ENCODE measurements at places on chromosomes 12 and 14.

GRCh38 chr14:32939254-32940065 is 781 bp downstream of the NPAS3 start:
- peak; percentile 29 for DNase-seq

DNA sequence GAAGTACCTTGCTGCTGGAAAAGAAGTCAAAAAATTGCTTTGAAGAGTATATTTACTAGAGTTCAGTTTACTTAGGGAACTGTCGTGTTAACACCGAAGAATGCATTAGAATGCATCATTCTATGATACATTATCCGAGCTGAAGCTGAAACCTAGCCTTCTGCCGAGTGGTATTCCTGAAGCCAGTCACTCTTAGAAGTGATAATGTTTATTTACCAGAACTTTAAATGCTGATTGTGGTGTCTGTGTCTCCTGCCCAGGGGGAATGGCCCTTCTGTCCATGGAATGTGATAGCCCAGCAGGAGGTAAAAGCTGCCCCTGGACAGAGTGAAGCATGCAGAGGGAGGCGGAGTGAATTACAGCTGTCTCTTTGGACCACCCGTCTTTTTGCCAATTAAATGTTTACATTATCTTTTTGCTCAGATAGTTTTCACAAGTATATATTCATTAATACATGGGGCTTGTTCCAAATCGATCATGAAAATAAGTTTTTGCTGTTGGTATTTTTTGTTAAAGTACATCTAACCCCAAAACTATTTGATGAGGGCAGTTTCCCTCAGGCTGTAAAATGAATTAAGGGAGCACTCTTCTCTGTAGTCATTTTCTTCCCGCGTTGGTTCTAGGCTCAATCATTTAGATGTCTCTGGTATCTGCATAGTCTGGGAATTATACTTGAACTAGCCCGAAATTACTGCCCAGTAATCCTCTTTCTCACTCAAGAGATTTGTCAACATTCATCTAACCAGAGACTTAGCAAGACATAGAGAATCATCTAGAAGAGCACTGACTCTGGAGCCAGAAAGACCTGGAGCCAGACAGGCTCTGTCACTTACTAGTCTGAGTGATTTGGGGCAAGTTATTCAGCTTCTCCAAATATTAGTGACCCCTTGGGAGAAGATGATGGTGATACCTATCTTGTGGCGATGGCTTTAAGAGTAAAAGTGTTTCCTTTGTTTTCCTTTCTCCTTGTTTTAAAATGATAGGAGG is 147.6 kb downstream of the CRADD start:
- no peak for DNase-seq

- no peak for DNase-seq
Measured at GRCh38 chr12:43011383-43011926, 421.9 kb upstream of the PRICKLE1 start.

DNA sequence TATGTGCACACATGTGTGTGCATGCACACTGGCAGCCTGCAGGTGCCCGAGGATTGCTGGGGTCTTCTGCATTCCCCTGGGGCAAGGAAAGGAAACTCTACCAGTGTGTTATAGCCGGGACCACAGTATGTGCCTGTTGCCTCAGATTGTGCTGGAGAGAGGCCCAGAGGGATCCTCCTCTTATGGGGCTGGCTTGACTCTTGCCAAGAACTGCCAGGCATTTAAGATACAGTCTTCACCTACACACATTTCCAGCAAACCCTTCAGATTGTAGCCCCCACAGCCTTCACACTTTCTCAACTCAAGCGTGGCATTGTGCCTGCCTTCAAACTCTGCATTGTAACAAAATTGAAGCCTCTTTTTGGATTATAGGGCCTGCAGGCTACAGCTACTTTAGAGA is 176.7 kb upstream of the DYRK2 start:
- no peak for DNase-seq

DNA sequence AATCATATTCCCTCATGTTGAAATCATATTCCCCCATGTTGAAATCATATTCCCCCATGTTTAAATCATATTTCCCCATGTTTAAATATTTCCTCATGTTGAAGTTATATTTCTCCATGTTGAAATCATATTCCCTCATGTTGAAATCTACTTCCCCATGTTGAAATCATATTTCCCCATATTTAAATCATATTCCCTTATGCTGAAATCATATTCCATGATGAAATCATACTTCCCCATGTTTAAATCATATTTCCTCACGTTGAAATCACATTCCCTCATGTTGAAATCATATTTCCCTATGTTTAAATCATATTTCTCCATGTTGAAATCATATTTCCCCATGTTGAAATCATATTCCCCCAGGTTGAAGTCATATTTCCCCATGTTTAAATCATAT is 34.6 kb upstream of the ADGRD1 start:
- no peak for DNase-seq

DNA sequence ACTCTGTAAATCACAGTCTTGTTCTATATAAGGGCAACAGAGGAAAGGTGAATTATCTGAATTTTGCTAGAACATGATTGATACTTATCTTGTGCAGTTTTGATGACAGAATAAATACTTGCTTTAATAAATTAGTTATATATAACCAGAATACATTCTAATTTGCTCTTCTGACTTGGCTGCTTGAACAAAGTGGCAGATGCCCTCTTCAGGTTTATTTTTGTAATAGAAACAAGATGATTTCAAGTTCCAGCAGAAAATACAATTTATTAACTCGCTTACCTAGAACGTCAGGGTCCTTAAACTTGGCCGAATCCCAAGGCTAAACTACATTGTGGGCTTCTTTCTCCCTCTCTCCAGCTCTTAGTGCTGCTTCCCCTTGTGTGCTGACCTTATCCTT is 57.6 kb upstream of the SSTR1 start:
- DNase-seq: peak; percentile 14

DNA sequence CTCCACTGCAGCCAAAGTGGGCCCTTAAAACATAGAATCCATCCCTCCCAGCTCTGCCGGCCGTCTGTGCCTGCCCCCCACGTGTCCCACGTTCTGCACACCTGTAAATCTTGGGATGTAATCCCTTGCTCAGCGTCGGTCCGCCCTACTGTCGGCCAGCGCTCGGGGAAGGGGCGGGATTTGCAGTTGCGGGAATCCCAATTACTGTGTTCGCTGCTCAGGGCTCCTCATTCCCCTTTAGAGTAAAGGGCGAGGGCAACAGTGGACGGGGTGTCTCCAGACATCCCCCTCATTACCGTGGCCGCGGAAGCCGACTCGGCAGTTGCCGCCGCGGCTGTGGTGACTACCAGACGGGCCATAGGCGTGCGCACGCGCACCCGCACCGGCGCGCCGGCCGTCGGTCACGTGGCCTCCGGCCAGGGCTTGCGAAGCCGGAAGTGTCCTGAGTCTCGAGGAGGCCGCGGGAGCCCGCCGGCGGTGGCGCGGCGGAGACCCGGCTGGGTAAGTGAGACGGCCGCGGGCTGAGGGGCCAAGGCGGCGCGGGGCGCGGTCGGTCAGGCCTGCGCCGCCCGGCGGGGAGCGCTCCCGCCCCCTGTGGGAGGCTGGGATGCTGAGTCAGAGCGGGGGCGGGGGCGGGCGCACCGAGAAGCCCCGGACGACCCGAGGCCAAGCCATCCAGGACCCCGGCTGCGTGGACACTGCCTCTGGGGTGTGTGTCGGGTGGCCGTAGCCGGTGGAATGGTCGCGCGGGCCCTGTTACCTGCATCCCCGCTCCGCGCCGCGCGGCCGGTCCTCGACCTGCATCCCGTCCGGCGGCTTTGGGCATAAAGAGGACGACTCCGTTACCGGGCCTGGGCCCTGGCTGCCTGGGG is at the start of gene TBK1:
TBK1 (plus strand) TSS at position 434 of the 872 bp plus-strand sequence. CDS start 3,751 bp downstream, outside the sequence.
- peak; percentile 92 for DNase-seq

GRCh38 chr14:75128596-75128990 is 1.7 kb upstream of the NEK9 start:
- DNase-seq: no peak

DNA sequence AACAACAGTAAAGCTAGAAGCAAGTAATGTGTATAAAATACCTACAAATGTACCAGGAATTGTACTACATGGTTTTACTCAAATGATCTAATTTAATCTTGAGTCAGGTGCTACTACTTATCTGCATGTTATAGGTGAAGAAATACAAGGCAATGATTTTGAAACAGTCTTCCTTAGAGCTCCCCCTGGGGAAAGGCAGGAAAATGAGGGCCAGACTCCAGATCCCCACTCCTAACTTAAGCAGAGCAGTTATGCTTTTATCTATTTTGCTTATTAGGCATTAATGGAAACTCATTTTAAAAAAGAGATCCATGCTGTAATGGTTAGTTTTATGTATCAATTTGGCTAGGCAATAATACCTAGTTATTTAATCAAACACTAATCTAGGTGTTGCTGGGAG is 109.3 kb upstream of the CPSF6 start:
- no peak for DNase-seq

GRCh38 chr12:29427964-29428363 is 47.0 kb upstream of the ERGIC2 start:
- DNase-seq: peak; percentile 88

- DNase-seq: no peak
Measured at GRCh38 chr14:63922696-63923421, 70.1 kb downstream of the SYNE2 start.

- no peak for DNase-seq
Measured at GRCh38 chr12:22285846-22286245, 48.7 kb downstream of the ST8SIA1 start.

GRCh38 chr12:98154850-98155249 is 360.5 kb upstream of the TMPO start:
- peak; percentile 22 for DNase-seq

- no peak for DNase-seq
Measured at GRCh38 chr12:131456301-131457027, 254.4 kb upstream of the SFSWAP start.

DNA sequence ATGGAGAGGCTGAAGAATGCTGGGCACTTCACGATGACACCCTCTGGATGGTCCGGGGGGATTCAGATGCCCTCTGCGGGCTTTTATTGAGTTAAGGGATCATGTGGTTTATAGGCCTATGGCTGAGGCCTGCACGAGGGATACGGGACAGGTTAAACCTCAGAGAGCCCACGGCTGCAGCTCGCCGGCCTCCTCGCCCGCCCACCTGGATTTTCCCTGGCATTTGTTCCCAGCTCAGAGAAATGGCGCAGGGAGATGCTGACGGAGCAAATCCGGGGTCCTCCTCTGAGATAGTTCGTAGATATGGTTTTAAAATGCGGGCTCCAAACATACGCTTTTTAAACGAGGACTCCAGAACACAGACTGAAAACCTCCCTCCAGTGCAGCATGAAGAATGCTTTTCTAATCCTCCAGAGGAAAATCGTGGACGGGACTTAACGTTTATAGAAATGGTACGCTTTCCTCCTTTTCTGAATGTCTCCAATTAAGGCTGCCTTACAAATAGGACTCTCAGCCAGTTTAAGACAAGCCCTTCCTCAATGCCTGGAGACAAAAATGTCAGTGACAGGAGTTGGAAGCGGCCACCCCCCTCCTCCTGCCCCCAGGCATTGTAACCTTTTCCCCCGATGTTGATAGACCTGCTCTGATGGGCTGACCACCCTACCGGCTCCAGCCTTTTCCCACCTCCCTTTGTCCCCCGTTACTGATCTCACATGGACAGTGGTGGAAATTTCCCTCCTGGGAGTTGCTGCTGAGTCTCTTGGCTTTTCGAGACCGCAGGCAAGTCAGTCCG is 16.6 kb downstream of the CCND2 start:
- no peak for DNase-seq

DNA sequence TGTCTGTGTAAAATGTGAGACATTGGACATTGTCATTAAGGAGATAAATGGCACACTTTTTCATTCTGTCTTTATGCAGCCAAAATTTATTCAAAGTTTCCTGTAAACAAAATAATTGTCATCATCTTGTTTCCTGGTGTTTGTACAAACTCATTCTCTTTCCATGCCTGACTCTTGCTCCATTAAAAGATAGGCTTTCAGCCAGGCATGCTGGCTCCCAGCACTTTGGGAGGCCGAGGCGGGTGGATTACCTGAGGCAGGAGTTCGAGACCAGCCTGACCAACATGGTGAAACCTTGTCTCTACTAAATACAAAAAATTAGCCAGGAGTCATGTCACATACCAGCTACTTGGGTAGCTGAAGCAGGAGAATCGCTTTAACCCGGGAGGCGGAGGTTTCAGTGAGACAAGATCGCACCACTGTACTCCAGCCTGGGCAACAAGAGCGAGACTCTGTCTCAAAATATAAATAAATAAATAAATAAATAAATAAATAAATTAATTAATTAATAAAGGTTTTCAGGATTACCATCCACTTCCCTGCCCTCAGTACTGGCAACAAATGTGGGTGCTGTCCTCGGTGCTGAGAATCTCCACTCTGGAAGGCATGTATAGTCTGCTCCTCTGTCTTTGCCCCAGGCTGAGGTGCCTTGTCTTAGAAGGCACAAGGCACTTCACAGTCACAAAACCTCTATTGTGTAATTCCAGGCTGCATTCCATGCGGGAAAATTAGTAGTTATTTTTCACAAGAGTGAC is 83.2 kb downstream of the PAH start:
- peak; percentile 21 for DNase-seq

DNA sequence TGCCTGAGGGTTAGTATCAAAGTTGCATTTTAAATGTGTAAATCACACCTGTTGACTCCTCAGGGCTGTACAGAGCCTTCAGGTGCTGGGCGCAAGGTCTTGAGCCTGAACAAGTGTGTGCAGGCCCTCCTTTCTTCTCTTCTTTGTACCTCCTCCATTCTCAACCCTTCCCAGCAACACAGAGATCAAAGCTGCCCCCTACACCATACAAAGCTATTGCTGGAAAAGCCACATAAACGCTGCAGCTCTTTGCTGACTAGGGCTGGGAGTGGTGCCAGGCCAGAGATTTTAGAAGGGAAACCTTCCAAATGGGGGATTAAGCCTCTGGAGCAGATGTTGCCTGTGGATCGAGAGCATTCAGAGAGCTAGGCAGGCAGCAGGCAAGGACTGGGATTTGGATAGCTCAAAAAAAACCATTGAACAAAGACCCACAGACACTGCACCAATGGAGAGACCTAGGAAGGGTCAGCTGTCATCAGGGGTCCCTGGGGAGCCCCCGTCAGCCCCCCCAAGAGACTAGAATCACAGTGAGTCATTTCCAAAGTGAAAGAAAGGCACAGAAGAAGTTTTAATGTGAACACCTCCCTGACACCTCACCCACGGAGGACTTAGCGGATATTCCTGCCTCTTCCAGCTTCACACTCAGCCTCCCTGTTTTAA is 18.2 kb upstream of the SUSD6 start:
- no peak for DNase-seq

GRCh38 chr14:93676416-93676958 is 111.8 kb downstream of the PRIMA1 start:
- peak; percentile 49 for DNase-seq

- DNase-seq: no peak
Measured at GRCh38 chr12:75738486-75738885, 227.1 kb upstream of the KRR1 start.

- DNase-seq: no peak
Measured at GRCh38 chr12:34295366-34296142, 273.3 kb downstream of the ALG10 start.

DNA sequence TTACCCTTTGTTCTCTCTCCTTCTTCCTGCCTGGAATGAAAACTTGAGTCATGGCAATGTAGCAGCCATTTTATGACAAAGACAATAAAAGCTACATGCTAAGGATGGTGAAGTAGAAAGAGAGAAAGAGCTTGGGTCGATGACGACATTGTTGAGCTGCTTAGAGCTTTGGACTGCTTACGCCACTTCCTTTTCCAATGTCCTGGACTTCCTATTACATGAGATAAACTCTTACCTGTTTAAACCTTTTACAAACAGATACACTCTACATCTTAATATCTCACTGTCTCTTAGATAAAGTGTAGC is 70.1 kb downstream of the PEBP1 start:
- DNase-seq: no peak

All from hematopoietic multipotent progenitor cell treated with erythropoietin and hydrocortisone succinate and interleukin-3 and kit ligand, for 4 days (in vitro differentiated cells).